ENCODE measurements at places on chromosomes 16 and 17. TPM values are rescaled to one million over a fixed set of nuclear protein-coding genes. Genes with fewer than 3 reads are reported as not detected.

The DBF4B gene
- 2.6 TPM for total RNA-seq

The CAMTA2 gene
- 42.4 TPM for total RNA-seq

The EVI2A gene
- not detected for total RNA-seq

The TMEM100 gene
- total RNA-seq, result 5.0 TPM

The ICAM2 gene
- total RNA-seq, result 12.9 TPM

The DHRS7C gene
- not detected for total RNA-seq

The ADGRG1 gene
- total RNA-seq, result 12.8 TPM

The SARM1 gene
- total RNA-seq, result 37.6 TPM

The GNAO1 gene
- 6.3 TPM for total RNA-seq

The GRAPL gene
- total RNA-seq, result 6.7 TPM

The AATF gene
- 38.7 TPM for total RNA-seq

The PPP1R27 gene
- not detected for total RNA-seq

The XAF1 gene
- total RNA-seq, result 218 TPM

The CPHXL2 gene
- not detected for total RNA-seq

The KLHL10 gene
- not detected for total RNA-seq

The ZNF830 gene
- total RNA-seq, result 11.9 TPM

The EVPL gene
- total RNA-seq, result 26.4 TPM

GRCh38 chr17:66451188-66452149, 149.1 kb downstream of the PRKCA start:
- DNase-seq, result peak; percentile 63

- no peak for DNase-seq
Measured at GRCh38 chr16:86320237-86320595, 190.1 kb upstream of the FOXF1 start.

- no peak for DNase-seq
Measured at GRCh38 chr16:12228602-12229499, 252.3 kb downstream of the SNX29 start.

- peak; percentile 61 for DNase-seq
Measured at GRCh38 chr16:89953671-89954406, 5.3 kb downstream of the DEF8 start.

GRCh38 chr16:6095414-6095813, 997.8 kb upstream of the EEF2KMT start:
- DNase-seq, result no peak

- DNase-seq, result no peak
Measured at GRCh38 chr17:66548158-66548557, 245.7 kb downstream of the PRKCA start.

GRCh38 chr16:89268987-89269735, 51.7 kb downstream of the ZNF778 start:
- no peak for DNase-seq

GRCh38 chr16:22191532-22192260, 14.4 kb upstream of the EEF2K start:
- no peak for DNase-seq

- no peak for DNase-seq
Measured at GRCh38 chr16:84068783-84069462, 26.3 kb upstream of the SLC38A8 start.

DNA sequence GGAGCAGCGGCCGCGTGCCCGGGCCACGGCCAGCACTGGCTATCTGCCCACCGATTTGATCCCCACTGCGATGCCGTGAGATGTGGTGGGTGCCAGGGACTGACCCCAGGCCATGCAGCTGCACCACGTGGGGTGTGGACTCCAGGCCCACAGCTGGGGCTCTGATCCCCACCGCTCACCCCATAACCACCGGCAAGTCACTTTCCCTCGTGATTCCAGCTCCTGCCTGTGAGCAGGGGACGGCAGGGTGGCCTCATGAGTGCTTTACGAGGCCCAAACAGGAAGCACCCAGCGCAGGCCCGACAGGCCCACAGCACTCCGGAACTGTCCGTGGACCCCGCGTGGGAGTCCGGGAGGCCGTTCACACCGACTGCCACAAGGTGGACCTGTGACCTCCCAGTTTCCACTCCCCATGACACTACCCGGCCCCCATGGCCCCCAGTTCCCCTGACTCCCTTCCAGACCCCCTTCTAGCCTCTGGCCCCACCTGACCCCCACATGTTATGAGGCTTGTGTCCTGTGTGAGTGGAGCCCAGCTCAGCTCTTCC, 616 bp downstream of the PTX4 start:
- DNase-seq, result no peak

DNA sequence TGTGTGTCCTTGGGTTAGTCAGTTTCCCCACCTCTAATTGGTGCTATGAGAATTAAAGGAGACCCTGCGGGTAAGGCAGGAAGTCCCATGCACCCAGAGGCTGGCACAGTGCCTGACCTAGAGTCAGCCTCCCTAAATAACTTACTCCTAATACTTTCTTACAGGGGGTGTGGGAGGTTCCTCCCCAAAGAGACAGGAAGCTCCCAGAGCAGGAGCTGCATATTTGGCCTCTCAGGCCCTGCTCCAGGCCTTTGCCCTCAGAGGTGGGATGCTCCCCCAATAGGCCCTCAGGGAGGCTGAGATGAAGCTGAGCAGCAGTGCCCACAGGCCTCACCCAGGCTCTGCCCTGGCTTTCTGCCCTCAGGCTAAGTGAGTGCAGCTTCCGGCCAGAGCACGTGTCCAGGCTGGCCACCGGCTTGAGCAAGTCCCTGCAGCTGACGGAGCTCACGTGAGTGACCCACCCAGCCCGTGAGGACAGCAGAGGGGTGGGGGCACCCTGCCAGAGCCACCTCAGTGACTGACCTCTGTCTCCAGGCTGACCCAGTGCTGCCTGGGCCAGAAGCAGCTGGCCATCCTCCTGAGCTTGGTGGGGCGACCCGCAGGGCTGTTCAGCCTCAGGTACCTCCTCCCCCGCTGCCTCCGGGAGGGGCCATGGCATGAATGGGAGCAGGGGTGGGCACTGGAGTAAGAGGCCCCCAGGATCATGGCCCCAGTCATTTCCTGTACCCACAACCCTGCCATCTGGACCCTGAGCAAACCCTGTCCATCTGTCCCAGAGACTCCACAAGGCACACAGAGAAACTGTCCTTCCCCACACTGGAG, 31.1 kb upstream of the CPNE2 start:
- DNase-seq, result no peak

DNA sequence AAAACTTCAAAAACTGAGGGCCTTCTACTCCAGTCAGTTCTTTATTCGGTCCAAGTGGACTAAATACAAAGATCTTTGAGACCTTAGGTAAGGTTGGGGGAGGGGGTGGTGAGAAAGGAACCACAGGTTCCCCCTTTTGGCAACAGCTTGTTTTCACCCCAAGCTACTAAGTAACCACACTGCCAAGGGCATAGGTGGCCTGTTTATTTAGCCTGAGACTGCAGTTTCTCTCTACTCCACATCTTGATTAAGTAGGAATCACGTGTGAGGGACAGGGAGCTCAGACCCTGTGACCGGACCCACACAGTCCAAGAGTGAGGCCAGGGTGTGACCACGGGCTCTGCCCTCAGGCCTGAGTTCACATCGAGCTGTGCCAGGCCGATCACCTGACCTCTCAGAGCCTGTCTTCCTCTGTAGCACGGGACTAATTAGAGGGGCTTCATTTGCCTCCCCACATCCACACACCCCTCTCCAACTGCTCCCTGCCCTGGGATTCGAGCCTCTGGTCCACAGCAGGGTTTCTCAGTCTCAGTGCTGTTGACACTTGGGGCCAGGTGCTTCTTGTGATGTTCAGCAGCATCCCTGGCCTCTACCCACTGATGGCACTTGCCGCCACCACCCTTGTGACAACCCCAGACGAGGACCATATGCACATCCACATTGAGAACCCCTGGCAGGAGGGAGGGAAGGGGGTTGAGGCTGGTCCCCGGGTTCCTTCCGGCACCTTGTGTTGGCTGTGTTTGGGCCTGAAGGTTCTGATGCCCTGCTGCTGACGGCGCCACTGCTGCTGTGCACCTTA, 17.8 kb downstream of the ST6GALNAC2 start:
- DNase-seq, result no peak

- DNase-seq, result no peak
Measured at GRCh38 chr16:5516115-5516514, 418.5 kb upstream of the EEF2KMT start.

- DNase-seq, result no peak
Measured at GRCh38 chr17:78132084-78132676, 1.6 kb downstream of the TMC8 start.

GRCh38 chr17:67636834-67637520, 80.8 kb upstream of the NOL11 start:
- no peak for DNase-seq

GRCh38 chr16:61148930-61149329, 887.3 kb downstream of the CDH8 start:
- DNase-seq, result no peak

GRCh38 chr17:44268709-44269534, 987 bp upstream of the SLC4A1 start:
- no peak for DNase-seq

- no peak for DNase-seq
Measured at GRCh38 chr16:70804734-70805169, 3.8 kb upstream of the VAC14 start.

DNA sequence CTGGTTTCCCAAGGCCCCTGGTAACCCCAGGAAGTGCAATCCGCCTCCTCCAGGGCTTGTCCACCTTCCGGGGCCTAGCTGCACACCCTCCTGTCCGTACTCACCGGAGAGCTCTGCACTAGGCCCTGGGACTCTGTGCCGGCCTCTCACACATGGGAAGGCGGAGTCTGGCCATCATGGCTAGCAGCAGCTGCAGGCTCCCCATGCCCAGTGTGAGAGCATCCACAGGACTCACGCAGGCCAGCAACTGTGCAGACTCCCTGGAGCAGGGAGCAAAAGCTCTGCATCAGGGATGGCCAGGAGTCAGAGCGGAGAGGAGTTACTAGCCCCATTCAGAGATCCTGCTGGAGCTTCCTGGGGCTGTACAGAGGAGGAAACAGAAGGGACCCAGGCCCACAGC, 20.2 kb downstream of the FOXN1 start:
- no peak for DNase-seq

- DNase-seq, result no peak
Measured at GRCh38 chr17:67676305-67676704, 41.4 kb upstream of the NOL11 start.

- DNase-seq, result peak; percentile 42
Measured at GRCh38 chr16:57801098-57801808, 1.0 kb downstream of the KIFC3 start.

DNA sequence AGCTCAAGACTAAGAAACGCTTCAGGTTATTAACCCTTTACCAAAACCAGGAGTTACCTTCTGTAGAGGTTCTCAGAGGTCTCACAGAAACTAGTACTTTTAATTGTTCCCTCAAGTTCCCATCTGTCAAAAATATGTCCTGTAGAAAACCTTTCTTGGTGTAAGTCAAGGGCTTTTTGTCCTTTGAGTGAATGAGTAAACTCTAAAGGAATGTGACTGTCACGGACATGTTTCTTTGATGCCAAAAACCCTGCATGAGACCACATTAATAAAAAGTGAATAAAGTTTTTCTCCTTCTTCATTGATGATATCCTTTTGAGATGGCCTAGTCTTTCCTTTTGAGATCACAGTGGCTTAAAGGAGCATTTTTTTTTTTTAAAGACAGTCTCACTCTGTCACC, 102.9 kb downstream of the NLK start:
- no peak for DNase-seq

DNA sequence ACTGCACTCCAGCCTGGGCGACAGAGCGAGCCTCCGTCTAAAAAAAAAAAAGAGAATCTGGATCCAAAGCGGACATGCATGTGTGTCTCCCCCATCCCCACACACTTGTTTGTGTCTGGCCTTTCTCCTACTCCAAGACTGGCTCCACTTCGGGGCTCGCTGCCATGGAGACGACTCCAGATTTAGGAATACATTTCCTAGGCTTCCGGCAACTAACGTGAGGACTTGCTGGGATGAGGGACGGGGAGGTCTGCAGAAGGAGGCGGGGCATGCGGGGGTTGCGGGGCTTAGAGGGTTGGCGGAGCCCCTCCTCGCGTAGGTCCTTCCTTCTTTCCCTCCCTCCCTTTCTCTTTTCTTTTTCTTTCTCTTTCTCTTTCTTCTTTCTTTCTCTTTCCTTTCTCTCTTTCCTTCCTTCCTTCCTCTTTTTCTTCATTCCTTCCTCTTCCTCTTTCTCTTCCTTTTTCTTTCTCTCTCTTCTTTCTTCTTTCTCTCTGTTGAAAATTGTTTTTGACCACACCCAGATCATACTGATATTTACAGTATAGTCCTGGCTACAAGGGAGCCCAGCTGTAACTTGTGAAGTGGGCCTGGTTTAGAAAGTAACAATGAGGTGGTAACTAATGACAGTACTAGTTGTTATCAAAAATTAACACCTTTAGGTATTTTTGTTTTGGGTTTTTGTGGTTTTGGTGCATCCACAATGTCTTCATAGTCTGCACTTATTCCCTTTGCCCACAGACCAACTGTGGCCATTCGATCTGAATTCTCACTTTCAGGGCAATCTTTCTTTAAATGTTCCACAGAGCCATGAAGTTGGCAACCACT, 25.2 kb downstream of the MIS12 start:
- peak; percentile 44 for DNase-seq

DNA sequence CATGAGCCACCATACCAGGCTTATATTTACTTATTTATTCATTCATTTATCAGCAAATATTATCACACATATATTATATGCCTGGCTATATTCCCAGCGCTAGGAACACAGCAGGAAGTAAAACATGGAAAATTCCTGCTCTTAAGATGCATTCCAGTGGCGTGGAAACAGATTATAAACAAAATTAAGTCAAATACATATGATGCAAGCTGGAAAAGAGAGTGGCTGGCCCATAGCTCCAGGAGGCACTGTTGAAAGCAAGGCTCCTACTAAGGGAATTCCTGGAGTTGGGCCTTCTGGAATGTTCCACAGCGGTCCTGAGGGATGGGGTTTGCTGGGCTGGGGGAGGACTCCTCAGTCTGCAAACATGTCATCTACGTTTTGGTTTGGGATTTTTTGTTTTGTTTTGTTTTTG, 18.4 kb downstream of the ADCY9 start:
- DNase-seq, result peak; percentile 24

DNA sequence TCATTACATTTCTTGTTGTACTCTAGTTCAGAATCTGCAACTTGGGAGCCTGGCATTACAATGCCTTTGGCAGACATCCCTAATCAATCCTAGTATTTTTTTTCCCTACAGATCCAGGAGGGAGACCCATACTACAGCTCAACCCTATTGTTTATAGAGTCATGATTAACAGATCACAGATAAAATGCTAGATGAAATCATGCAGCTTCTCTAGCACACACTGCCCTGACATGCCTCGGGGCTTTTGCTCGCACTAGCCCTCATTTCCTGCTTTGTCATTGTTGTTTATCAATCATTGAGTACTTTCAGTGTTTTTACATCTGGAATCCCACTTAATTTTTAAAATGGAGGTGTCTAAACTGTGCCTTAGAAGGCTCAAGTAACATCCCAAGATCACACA, 412.5 kb downstream of the CA10 start:
- no peak for DNase-seq

DNA sequence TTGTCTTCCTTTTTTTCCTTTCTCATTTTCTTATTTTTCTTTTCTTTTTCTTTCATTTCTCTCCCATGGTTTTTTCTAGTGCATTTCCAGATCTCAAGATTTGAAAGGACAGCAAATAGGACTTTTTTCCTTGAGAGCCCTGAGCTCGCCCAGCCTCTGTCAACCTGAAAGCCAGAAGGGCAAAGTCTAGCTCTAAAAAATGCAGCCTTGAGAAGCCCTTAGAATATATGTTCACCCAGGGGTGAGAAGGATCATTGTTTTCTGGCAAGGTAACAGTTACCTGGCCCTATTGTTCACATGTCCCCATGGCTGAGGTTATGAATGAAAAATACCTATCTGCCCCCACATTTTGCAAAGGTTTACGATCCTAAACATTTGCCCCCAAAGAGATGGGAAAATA, 218.4 kb downstream of the IRX3 start:
- no peak for DNase-seq

GRCh38 chr17:4880857-4881256, 18.5 kb upstream of the C17orf107 start:
- DNase-seq, result no peak

Measured in Peyer's patch (tissue), 4 donors.